ENCODE measurements at places on chromosomes 11 and 22.

- no peak for DNase-seq
Observed at GRCh38 chr11:18223591-18224387, 12.8 kb downstream of the SAA4 start.

- DNase-seq = peak; percentile 70
Observed at GRCh38 chr22:26476705-26477340, 6.8 kb downstream of the HPS4 start.

DNA sequence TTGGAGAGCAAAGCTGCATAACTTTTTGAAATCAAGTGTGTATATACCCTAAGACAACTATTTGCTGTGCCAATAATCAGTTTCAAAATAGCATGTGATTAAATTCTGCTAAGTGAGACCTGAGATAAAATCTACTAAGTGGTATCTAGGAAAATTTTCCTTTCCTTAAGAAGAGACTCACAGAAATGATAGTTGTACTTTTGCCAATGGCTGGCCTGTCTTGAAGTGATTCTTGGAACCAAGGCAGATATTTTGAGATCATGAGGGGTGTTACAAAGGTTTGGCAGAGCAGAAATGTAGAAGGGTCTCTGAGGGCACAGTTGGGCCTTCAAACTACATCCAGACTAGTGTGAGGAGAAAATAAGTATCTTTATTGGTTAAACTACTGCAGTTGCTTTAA is 902.6 kb upstream of the TENM4 start:
- DNase-seq = no peak

DNA sequence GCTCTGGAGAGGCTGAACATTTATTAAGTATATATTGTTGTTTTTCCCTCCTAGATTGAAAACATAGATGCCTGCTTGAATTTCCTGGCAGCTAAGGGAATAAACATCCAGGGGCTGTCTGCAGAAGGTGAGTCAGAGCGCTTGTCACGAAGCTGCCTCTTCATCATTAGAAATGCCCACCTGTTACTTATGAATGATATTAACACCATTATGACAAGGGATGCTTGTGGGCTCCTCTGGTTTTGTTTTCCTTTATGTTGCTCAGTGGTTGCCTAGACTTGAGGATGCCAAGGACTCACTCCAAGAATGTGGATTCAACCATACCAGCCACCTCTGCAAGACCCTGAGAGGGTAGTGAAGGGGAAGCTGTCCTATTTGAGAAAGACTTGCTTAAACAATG is 156.2 kb downstream of the NAV2 start:
- DNase-seq = no peak

- no peak for DNase-seq
Observed at GRCh38 chr11:129457321-129457720, 81.7 kb downstream of the BARX2 start.

GRCh38 chr11:35257281-35257680 is 118.3 kb downstream of the CD44 start:
- no peak for DNase-seq

- no peak for DNase-seq
Observed at GRCh38 chr22:40673017-40673416, 6.3 kb upstream of the MCHR1 start.

- DNase-seq = no peak
Observed at GRCh38 chr11:11894486-11894885, 52.7 kb downstream of the USP47 start.

DNA sequence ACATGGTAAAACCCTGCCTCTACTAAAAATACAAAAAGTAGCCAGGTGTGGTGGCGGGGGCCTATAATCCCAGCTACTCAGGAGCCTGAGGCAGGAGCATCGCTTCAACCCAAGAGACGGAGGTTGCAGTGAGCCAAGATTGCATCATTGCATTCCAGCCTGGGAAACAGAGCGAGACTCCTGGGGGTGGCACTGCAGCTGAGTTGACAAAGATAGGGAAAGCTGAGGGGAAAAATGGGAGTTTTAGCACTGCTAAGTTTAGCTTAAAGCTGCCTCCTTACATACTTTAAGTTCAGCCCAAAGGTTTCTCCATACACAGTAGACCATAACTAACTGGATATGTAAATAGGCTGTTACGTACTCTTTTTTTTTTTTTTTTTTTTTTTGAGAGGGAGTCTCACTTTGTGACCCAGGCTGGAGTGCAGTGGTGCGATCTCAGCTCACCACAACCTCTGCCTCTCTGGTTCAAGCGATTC is 9.0 kb upstream of the USP28 start:
- DNase-seq = peak; percentile 22

- no peak for DNase-seq
Observed at GRCh38 chr11:16981651-16982194, 32.5 kb downstream of the PLEKHA7 start.

DNA sequence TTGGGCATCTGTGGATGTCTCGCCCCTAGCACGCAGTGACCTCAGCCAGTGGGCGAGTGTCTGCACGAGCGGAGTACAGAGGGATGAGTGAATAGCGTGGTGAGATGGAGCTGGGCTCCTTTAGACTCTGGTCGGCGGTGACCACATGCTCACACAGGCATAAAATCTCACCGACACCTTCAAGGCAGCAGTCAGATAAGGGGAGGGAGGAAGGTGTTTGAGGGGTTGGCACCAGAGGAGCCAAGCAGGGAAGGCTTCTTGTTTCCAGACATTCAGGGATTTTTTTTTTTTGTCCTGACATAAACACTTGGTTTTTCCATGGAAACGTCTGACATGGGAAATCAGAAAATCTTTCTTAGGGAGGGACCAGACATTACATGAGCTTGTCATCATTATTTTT is 35.8 kb downstream of the GRIK4 start:
- no peak for DNase-seq

DNA sequence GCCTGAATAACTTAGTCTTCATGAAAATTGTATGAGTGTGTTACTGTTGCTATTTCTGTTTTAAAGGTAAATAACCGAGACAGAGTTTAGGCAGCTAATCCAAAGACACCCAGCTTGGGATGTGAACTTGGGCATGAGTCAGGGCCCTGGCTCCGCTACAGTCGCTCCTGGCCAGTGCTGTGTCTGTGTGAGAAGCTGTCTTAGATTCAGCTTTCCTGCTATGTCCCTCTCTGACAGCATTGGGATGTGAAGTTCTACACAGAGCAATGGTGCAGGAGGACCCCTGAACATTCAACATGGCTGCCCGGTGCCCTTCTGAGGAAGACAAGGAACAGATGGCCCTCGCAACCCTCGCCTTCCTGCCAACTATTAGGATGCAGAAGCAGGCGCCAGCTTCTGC is 49.4 kb downstream of the GALNT18 start:
- DNase-seq = no peak

DNA sequence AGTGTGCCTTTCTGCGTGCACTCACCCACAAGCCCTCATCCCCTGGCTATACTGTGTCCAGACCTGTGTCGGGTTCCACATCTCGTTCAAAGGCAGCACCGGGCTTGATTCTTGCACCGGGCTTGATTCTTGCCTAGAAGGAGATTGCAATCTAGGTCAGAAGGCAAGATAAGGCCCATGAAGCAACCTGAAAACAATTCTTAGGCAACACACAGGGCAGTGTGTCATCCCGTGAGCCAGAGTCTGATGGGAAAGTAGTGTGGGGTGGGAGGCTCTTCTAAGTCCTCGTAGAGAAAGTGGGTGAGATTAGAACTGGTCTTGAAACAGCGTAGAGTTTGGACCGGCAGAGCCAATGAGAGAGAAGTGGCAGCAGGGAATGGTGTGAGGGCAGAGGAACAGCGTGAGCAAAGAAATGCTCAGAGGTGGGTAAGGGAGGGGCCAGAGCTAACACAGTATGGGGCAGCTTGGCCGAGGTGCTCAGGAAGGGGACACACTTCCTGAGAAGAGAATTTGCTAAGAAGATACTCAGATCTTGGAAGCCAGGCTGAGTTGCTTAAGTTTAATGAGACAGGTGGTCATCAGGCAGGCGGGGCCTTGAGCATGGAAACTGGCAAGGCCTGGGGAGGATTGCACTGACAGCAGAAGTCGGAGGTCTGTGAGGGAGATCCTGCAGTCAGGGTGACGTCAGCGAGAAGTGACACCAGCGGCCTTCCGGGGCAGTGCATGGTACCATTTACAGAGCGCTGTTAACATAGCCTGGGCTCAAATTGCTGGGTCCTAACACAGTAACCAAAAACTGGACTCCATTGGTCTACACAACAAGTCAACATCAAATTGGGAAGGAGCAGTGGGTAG is 40.7 kb upstream of the DKK3 start:
- no peak for DNase-seq

DNA sequence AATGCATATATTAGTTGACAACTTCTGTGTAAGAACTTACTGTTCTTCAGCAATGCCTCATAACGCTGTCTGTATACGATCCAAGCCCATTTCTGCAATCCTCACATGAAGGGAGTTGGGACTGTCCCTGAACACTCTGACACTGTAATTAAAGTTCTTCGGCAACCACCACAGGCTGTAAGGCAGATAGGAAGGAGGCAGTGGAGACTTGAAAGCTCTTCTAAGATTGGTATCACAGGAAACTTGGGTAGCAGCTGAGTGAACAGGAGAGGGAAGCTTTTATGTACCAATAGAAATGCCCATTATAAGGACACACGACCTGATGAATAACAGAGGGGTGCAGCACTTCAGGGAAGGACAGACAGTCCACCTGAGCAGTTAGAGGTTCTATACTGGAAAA is 12.0 kb upstream of the GAB2 start:
- DNase-seq = no peak

DNA sequence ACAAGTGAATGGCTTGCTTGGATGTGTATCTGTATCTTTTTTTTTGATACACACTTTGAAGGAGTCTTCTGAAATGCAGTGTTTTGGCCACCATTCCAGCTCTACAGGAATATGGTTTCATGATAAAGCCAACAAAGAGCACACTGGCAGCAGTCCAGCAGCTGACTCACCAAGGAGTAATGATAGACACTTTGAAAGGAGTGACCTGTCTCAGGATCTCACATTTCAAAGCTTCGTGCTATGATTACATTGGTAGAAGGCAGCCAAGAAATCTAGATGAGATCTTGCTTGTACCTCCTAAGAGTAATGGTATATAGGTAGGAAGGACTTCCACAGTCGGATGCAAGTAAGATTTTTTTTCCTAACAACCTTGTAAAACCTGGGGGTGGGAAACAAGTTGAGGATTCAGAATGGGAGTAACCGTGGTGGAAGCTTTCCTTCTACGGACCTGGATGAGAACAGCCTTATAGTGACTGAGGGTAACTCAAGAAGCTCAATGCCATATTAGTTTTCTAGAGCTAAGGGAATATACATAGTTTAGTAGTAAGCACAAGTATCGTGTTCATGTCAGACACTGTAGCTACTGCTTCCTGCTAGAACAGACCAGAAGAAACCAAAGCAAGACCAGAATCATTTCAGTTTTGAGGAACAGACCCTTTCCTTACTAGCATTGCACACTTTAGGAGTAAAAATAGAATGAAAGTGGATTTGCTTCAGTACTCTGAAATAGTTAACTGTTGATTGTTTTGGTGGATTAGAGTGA is 25.0 kb downstream of the MTMR3 start:
- peak; percentile 94 for DNase-seq

DNA sequence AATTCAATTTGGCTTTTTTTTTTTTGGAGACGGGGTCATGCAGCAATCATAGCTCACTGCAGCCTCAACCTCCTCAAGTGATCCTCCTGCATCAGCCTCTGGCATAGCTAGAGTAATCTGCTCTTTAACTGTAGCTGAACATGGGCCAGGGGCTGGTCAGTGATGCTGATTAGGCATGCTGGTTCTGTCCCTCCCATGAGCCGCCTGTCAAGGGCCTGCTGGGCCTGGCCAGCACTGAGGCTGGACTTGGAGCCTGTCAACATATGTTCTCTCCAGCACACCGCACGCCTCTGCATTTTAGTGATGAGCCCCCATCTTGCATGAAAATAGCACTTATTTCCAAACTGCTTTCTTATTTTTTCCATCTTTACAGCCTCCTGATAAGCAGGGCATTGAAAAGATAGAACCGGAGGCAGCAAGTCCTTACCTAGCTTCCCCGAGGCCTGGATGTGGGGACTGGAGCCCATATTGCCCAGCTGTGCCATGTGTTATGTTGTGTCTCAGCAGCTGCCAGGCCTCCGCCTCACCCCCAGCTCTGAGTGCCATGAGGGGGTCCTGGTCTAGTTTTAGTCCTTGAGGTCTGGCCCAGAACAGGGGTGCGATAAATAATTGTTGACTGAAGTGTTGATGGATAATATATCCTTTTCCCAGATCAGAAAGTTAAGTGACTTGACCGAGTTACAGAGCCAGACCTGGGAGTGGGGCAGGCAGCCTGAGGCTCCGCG is 80.0 kb downstream of the CTTN start:
- no peak for DNase-seq

DNA sequence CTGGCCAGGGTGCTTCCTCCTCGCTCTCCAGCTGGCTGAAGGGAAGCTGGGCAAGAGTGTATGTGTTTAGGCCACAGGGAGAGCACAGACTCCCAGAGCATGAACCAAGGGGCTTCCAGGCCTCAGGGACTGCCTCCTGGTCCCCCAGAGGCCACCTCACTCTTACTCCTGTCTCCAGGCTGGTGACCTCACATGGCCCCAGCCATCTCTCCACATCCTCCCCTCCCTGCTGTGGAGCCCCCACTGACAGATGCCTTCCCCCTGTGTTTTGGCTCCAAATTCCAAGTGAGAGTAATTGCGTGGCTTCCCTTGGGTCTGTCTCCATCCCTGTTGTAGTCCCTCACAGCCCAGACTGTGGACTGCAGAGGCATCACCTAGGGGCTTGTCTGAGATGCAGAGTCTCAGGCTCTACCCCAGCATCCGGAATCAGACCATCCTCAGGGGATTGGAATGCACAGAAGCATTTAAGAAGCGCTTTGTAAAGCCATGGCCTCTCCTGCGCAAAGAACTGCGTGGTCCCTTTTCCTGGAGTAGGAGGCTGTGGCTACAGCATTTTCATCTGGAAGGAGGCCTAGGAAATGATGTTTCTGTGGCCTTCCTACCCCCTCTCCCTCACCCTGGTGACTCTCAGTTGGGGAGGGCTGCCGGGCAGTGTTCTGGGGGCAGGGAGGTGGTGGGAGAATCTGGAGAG is 91.1 kb downstream of the ATXN10 start:
- no peak for DNase-seq

DNA sequence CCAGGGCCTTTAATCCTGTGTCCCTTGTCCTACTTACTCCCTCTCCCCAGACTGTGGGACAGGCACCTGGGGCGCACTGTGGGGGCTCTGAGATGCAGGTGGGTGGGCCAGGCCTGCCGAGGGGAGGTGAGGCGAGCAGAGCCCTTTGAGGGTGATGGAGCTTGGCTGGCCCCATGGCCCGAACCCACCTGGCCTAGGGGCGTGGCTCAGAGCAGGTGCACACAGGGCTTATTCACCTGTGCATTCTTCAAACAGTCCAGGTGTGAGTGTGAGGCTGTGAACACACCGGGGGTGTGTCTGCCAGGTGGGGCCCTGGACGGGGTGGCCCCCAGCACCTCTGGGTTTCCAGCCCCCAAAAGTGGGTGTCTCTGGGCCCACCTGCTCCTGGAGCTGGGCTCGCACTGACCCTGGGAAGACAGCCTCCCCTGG is 9.0 kb upstream of the MUC5AC start:
- DNase-seq = no peak

DNA sequence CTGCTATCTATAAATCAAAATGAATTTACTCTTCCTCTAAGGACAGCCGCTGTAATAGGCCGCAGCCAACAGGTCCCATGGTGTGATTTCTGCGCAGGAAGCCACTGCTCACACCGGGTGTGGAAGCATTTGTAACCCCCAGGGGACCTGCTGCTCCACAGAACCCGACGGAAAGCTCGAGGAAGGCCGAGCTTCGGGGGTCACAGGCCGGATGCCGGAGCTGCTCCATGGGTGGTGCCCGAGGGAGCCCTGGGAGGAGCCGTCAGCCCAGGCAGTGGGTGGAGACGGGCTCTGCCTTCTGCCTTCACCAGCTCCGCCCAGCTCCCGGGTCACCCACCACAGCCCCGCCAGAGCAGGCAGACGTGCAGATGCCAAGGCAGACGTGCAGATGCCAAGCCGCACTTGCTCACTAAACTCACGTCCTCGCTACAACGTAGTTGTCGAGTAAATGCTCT is 63.5 kb downstream of the BRD1 start:
- no peak for DNase-seq
